Kidney epithelial cell (primary cell): ENCODE measurements at places on chromosomes 12 and 14. TPM values are rescaled to one million over a fixed set of nuclear protein-coding genes. Genes with fewer than 3 reads are reported as not detected.

GRCh38 chr12:75578546-75578945, 67.1 kb upstream of the KRR1 start:
- no peak for DNase-seq

GRCh38 chr12:126112849-126113248, 1047.6 kb downstream of the AACS start:
- DNase-seq = no peak

Gene ACOT6
- not detected in 2 replicates for total RNA-seq

GRCh38 chr12:54662026-54662425, 13.9 kb upstream of the DCD start:
- DNase-seq = no peak

DNA sequence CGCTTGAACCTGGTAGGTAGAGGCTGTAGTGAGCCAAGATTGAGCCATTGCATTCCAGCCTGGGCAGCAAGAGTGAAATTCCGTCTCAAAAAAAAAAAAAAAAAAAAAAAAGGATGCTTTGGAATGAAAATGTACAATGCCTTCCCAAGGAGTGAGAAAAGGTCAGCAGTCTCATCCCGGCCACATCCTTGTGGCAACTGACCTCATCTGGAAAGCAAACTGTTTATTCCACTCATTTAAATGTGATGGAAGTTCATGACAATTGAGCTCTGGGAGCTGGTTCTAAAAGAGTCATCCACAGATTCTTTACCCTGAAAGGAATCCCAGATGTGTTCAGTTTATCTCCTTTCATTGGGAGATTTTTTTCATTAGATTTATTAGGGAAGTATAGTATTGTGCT, 19.4 kb upstream of the LIMA1 start:
- no peak for DNase-seq

GRCh38 chr14:61406198-61406597, 84.8 kb downstream of the PRKCH start:
- DNase-seq = no peak

- no peak for DNase-seq
These were observed 2.1 kb downstream of the PLD4 start for GRCh38 chr14:104926619-104927431.

GRCh38 chr14:72849222-72849621, 44.7 kb downstream of the DPF3 start:
- no peak for DNase-seq

- no peak for DNase-seq
These were observed 145.7 kb downstream of the SAMD4A start for GRCh38 chr14:54712465-54713200.

DNA sequence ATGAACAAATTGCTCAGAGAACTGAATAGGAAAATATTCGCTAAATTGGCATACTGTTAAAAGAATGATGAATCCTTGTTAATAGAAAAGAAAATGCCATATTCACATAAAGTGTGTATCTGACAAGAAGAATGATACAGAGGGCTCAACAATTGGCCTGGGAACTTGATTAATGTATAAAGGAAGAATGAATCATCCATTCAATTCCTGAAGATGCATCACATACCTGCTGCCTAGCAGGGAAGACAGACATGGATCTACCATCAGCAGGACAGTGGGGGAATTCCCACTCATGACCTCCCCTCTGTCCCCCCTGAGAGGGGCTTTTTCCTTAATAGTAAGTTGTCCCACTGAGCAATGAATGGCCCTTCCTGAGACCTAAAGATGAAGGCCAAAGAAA, 13.5 kb downstream of the PTPN21 start:
- DNase-seq = no peak

GRCh38 chr12:104638218-104638850, 181.6 kb downstream of the CHST11 start:
- DNase-seq = no peak

DNA sequence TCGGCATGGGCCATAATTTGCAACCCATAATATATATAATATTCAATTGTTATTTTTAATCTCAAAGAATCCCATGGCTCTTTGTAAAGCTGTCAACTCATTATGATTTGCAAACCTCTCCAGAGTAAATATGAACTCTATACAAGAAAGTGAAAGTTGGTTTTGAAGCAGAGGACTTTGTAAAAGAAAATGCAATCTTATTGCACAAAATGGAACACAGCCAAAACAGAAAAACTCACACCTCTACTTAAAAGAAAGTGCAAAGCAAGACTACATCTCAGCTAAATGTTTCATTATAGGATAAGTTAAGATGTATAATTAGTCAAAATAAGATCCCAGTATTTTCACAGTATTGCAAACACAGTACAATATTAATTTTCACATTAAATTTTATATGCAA, 111.2 kb upstream of the FLRT2 start:
- no peak for DNase-seq

DNA sequence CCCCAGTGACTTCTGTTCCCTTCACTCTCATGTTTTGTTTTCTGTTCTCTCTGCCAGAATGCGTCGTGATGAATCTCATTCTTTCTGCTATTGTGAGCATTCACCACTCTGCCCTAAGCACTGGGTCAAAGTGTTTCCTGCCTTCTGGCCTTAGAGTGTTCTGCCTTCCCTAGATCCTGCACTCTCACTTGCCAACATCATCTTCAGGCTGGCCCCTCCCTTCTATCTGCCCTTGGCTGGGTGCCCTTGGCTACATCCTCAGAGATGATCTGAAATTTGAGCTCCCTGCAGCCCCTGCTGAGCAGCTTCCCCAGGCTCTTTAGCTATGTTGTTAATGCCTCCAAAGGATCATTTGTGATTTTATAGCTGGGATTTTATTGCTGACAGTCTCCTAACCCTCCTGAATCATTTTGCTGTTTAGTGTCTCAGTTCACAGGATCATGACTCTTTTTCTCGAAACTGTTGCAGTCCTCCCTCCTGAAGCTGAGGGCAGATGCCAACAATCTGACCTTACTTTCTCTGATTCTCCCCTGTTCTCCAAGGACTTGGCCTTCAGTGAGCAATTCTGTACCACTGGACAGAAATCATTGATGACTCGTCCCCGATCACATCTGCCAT, 4.5 kb downstream of the DHRS2 start:
- DNase-seq = no peak

Gene KLRK1
- 0.48 TPM in 1 of 2 replicates, not detected in the other for total RNA-seq

DNA sequence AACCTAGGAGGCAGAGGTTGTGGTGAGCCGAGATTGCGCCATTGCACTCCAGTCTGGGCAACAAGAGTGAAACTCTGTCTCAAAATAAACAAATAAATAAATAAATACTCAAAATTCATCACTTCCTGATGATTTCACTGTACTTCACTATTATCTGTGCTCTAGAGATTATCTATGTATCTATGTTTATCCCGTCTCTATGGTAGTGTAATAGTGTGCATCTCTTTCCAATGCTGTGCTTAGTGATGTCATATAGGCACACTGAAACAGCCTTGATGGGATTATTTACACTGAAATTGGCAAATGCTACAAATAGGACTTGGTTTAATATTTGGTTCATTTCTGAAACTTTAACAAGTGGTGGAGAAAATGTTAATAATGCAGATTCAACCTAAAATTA, 6.5 kb downstream of the CAPS2 start:
- no peak for DNase-seq

Gene TBX5
- total RNA-seq = not detected in 2 replicates

GRCh38 chr12:47903927-47904712, 674 bp downstream of the VDR start:
- DNase-seq = peak; percentile 38

Gene ARHGDIB
- total RNA-seq = 10.4 and 13.8 TPM in 2 replicates

GRCh38 chr14:94460631-94461416, 8.2 kb upstream of the SERPINA11 start:
- DNase-seq = no peak

DNA sequence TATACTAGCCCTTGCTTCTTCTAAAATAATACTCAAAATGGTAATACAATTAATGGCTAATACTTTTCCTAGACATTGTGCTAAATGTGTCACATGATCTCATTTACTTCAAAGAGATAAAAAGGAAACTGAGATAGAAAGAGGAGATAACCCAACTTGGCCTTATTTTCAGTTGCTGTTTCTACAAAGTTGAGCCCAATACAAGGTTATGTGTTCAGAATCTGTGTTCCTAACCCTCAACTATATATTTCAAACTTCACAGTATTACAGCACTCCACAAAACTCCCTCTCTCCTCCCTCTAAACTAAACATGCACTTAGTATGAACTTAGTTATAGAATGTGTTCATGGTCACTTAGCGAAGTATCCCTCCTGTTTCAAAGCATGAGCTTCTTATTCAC, 277.9 kb downstream of the CCER1 start:
- no peak for DNase-seq

Gene CCDC59
- 89.2 and 101 TPM in 2 replicates for total RNA-seq

GRCh38 chr14:48349689-48350088, 674.3 kb upstream of the MDGA2 start:
- DNase-seq = no peak

GRCh38 chr14:86003998-86004397, 474.1 kb downstream of the FLRT2 start:
- no peak for DNase-seq

DNA sequence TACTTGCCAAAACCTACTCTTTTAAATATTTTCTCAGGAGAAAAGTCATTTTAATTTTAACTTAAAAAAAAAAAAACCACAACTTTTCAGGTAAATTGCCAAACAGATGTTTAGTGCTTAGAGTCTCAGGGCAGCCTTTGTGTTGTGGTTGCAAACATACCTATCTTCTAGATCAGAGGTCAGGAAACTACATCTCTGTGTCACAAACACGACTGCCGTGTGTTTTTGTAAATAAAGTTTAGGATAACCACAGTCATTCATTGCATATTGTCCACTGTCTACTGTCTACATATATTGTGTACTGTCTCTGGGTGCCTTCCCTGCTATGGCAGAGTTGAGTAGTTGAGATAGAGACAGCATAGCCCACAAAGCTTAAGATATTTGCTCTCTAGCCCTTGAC, 48.9 kb downstream of the DYRK2 start:
- no peak for DNase-seq

Gene DDX55
- 16.2 and 25.6 TPM in 2 replicates for total RNA-seq

GRCh38 chr12:118581371-118581770, 205.0 kb downstream of the SUDS3 start:
- DNase-seq = no peak

Gene POLE2
- total RNA-seq = 2.8 and 10.2 TPM in 2 replicates

DNA sequence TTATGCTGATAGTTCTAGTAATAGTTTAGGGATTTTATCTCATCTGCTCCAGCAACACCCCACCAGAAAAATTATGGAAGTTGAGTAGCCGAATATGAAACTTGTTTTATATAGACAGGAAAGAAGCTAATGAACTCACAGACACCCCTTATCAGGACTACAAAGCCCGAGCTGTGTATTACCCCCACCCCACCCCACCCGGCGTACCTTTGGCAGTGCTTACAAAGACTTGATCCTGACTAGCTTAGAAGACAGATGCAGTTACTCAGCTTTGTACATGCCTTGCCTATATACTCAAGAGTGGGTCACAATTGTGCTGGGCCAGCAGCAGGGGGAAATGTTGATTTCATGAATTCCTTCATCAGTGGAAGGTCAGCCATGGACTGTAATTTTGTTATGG, 22.4 kb downstream of the PROX2 start:
- DNase-seq = no peak

Gene PTPRQ
- under 0.01 TPM in 2 replicates for total RNA-seq

GRCh38 chr14:69648480-69649451, 37.4 kb downstream of the SUSD6 start:
- DNase-seq = no peak

- no peak for DNase-seq
These were observed 19.3 kb downstream of the CHD8 start for GRCh38 chr14:21436567-21437062.

DNA sequence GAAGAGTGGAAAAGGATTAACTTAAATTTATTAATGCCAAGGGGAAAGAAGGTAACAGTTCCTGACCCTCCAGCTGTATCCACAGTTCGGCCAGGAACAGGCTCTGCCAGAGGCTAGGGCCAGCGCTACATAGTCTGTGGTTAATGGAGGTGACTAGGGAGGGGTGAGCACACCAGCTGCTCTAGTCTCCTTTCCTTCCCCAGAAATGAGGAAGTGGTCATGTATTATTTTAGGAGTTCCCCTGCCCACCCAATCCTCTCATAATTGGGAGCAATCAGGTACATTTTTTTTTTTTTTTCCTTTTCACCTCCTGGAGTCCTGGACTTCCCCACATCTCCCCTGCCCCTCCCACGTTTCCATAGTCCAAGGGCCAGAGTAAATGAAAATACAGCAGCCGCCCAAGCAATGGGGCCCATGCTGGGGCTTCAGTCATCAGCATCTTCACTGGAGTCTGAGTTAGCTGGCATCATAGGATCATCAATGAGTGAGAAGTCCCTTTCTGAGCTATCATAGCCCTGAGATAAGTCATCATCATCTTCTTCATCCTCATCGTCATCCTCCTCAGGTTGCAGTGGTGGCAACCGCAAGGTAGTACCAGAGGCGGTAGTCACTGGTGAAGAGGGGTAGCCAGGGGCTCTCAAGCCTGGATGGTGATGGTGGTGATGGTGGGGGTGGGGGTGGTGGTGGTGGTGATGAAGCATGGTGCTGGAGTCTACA, 1.5 kb upstream of the SUPT16H start:
- DNase-seq = no peak

DNA sequence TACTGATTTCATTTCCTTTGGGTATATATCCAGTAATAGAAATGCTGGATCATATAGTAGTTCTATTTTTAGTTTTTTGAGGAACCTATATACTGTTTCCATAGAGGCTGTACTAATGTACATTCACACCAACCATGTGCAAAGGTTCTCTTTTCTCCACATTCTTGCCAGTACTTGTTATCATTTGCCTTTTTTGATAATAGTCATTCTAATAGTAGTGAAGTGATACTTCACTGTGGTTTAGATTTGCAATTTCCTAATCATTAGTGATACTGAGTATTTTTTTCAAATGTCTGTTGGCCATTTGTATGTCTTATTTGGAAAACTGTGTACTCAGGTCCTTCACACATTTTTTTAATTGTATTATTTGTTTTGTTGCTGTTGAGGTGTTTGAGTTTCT, 148.2 kb upstream of the NAV3 start:
- DNase-seq = no peak
